Colonic mucosa (tissue), 4 donors: ENCODE measurements at places on chromosomes 2 and 18.

DNA sequence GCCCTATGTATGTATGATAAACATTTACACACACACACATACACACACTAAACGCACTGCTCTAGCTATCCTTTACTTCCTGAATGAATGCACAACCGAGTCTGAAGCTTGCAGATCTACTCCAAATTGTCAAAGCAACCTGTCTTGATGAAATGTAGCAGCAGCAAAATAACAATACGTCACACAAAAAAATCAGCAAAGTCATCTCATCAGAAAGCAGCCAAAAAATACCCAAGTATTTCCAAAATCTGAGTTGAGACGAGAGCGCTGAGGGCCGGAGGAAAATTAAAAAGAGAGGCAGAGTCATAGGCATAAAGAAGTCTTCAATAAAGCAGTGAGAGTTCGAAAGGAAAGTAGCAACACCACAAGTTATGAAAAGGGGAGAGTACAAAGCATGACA, 67.7 kb downstream of the ZNF521 start:
- DNase-seq = no peak

GRCh38 chr2:84904717-84905174, 710 bp upstream of the TMSB10 start:
- DNase-seq = peak; percentile 88

DNA sequence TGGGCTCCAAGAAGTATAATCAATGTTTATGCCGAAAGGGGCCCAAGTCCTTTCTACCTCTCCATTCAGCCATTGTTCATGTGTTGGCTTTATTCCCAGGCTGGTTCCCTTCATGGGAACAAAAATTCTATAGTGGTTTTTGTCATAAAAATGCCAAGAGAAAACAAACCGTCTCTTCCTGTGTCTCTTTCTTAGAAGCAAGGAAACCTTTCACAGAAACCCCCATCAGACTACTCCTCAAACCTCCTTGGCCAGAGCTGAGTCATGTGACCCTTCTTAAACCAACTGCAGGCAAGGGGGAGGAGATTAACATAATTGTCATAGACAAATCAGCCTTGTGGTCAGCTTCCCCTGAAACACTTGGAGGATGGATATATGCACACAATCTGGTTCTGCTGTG, 75.1 kb upstream of the TANK start:
- DNase-seq = no peak

GRCh38 chr18:79941473-79942119, 9.9 kb downstream of the SLC66A2 start:
- peak; percentile 16 for DNase-seq

DNA sequence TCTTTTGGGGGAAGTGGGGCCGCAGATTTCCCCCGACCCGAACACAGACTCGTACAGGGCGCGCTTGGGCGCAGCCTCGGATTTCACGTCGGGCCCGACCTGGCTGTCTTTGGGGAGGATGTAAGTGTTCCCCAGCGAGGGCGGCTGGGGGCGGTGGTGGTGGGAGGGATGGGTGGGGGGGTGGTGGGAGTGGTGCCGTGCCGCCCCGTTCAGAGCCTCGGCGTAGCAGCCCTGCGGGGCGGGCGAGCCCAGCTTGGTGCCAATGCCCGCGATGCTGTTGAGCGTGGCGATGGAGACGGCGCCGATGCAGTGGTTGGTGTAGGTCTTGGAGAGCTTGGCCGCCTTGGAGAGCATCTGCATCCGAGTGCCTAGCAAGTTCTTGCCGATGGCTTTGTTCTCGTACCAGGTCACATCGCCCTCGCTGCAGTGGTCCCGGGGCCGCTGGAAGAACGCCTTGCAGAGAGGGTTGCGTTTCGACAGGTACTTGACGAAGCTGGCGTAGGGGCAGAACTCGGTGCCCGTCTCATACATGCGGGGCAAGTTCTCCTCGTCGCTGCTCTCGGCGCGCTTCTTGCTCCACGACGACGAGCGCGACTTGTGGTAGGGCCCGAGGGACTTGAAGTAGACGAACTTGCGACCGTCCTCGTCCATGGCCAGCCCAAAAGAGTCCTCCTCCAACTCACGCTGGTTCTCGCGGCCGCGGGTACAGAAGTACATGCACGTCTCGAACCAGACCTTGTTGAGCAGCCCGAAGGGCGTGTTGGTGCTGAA, 1.3 kb downstream of the KCTD1 start:
- DNase-seq = peak; percentile 20

DNA sequence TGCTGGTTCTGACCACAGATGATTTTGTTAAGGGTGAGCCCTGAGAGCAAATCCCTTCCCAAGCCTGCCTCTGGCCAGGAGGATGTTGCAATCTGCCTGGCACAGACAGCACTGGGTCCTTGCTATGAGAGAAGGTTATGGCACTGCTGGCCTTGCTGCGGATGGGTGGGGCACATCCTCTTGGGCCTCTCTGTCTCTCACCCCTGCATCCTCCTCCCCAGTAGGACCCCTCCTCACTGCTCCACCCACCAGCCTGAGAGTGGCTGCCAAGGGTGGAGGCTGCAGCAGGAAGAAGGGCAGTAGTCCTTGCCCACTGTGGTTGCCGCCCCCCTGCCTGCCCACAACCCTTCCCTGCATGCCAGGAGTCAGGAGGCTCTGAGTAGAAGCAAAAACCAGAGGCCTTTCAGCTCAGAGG, 180.9 kb downstream of the ZBTB7C start:
- DNase-seq = no peak

DNA sequence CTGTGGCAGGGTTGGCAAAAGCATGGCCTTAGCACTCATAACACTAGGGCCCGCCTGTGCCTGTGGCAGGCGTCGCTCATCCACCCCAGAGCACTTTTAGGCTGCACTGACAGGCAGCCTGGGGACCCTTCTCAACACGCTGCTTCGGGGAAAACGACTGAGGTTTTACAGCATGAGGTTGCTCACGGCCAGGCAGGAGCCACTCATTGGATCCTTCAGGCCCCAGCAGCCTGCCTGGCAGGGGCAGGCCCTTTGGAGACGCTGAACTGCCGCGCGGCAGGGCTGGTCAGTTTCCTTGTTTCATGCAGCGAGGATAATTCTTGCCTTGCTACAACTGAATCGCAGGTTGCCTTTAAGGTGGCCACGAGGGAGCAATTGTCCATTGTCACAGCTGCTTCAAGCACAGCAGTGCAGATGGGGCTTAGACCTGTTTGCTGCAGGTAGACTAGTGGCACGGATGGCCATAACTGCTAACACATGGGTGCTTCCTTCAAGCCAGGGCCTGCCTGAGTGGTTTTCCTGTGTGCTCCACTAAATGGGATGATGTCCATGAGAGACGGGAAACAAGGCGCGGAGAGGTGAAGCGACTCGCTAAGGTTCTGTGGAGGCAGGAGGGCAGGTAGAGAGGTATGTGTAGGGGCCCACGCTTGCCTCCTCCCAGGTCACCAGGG, 49.9 kb upstream of the HS6ST1 start:
- DNase-seq = no peak

- no peak for DNase-seq
Observed at GRCh38 chr18:28457784-28458183, 280.9 kb upstream of the CDH2 start.

GRCh38 chr2:147773479-147773878, 71.3 kb upstream of the ACVR2A start:
- no peak for DNase-seq

DNA sequence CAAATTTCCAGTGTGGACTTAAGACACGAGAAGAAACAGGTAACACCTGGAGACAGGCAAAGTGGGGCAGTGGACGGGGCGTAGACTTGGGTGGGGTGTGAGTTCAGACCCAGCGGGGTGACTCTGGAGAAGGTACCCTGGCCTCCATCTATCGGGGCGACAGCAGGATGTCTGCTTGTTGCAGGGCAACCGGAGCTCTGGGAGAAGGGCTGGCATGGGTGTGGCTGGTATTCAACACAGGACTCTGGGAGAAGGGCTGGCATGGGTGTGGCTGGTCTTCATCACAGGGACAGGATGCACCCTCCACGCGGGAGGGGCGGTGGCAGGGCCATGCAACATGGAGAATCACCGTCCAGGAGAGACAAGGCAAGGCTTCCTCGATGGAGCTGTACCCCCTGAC, 198.5 kb downstream of the HDAC4 start:
- DNase-seq = no peak

GRCh38 chr2:127721311-127721977, 20.1 kb downstream of the SFT2D3 start:
- no peak for DNase-seq

DNA sequence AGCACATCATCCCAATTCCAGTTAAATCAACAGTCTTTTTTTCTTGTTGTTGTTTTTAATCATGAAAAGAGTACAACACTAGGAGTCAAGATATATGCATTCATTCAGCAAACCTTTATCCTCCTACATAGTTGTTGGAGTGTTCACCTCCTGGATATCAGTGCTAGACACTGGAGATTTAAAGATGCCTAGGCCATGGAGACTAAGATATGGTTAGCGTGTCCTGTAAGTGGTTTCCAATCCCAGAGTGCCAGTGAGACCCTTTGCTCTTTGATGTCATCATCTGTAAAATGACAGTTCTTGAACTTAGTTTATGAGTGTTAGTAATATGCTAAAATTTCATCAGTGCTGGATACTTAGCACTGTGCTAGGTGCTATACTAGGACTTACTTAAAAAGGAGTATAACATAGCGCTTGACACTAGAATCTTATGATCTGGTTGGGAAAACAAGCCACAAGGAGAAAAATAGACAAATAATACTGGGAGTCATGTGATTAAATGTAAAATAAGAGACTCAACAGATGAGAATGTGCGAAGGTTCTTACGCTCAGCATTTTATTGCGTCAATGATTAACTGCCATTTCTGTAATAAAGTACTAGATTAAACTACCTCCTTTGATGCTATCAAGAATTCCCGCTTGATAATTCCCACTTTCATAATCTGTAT, 31.5 kb downstream of the BABAM2 start:
- DNase-seq = no peak

DNA sequence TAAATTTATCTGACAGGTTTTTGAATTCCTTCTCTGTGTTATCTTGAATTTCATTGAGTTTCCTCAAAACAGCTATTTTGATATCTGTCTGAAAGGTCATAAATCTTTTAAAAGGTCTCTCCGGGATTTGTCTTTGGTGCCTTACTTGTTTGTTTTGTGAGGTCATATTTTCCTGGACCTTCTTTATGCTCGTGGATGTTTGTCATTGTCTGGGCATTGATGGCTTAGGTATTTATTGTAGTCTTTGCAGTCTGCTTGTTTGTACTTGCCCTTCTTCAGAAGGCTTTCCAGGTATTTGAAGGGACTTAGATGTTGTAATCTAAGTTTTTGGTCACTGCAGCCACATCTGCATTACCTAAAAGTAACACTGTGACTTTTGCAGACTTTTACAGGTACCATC, 355.2 kb downstream of the PARD3B start:
- DNase-seq = no peak

DNA sequence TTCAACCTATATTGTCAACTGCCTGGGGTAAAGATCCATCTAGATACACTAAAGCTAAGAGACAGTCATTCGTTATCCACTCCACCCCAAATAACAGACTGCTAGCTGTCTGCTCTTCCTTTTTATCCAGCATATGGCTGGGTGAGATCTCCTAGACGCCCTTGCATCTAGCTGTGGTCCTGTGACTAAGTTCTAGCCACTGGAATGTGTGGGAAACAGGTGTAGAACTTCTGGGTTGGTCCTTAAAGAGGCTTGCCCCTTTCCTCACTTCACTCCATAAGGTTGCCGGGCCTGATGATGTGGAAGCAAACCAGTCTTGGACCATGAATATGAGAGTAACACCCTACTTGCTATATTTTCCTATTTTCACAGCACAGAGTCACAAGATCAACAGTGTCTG, 3.2 kb downstream of the COA5 start:
- no peak for DNase-seq

- DNase-seq = peak; percentile 84
Observed at GRCh38 chr2:113390124-113390849, 47.2 kb upstream of the ZNG1B start.

DNA sequence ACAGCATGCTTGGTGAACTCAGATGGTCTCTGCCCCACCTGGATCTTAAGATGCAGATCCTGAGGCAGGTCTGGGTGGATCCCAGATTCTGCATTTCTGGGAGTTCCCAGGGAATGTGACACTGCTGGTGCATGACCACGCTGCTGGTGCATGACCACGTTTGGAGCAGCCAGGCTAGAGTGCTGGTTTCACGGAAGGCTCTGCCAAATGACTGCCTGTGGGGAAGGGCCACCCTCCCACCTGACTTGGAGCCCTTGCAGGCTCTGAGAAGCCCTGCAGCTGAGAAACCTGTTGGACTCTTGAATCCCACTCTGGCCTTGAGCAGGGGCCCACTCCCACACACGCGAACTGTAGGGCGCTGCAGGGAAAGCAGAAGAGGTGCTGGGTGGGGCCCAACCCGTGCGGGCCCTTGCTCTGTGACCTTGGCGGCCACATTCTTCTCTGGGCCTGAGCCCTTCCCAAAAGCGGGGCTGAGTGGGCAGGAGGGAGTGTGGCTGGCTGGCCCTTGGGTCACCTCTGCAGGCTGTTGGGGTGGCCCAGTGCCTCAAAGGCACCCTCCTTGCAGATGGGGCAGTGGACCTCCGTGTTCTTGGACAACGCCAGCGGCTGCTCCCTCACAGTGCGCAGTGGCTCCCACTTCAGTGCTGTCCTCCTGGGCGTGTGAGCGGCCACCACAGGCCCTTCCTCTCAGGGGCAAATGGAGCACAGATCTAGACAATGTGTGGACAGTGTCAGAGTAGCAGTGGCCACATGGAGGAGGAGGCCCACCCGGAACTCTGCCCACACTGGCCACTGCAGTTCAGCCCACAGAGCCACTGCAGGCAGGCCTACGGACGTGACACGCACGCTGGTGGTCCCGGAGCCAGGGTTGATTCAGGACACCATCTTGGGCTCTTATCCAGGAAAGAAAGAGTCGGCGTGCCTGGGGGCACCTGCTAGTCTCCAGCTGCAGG, 7.9 kb downstream of the ERFE start:
- no peak for DNase-seq

DNA sequence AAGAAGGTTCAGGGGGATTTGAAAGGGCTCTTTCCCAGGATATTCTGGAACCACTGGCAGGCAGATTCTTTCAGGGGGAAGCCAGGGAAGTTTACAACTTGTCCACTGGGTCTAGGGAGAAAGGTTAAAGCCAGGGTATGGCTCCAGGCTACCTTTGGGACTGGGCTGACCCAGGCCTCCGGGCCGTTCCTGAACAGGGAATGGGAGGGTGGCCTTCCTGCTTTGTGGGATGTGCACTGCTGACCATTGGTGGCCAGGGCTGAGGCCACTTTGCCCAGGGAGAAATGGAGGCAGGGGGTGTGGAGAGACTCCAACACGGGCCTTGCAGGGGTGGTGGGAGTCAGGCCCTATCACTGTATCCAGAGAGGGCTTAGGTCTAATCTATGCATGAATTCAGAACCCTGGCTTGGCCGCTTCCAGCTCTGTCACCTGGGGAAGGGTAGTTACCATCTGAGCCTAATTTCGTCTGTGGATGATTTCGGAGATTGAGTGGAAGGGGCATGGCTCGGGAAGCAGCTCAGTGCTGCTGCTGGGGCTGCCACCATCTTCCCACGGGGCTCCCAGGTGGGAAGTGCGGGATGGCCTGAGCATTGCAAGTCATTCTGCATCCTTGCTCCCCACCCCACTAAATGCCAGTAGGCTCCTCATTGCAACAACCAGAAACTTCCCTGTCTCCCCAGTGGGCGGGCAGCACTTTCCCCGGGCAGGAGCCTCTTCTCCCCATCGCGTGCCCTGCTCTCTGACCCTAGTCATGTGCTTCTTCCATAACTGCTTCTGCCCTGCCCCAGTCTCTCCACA, 57.1 kb upstream of the OTOF start:
- DNase-seq = no peak
